ENCODE measurements at places on chromosomes 6 and 20. TPM values are rescaled to one million over a fixed set of nuclear protein-coding genes. Genes with fewer than 3 reads are reported as not detected.

The HCRTR2 gene
- not detected for total RNA-seq

The FRS3 gene
- 6.2 TPM for total RNA-seq

The COL21A1 gene
- total RNA-seq: not detected

The TRIM10 gene
- total RNA-seq: not detected

The RIMS1 gene
- not detected for total RNA-seq

The SCAND1 gene
- total RNA-seq: 60.9 TPM

The LY6G5C gene
- 4.6 TPM for total RNA-seq

The ZBTB12 gene
- 1.4 TPM for total RNA-seq

The LTA gene
- 16.7 TPM for total RNA-seq

The ZC3H12D gene
- 25.5 TPM for total RNA-seq

DNA sequence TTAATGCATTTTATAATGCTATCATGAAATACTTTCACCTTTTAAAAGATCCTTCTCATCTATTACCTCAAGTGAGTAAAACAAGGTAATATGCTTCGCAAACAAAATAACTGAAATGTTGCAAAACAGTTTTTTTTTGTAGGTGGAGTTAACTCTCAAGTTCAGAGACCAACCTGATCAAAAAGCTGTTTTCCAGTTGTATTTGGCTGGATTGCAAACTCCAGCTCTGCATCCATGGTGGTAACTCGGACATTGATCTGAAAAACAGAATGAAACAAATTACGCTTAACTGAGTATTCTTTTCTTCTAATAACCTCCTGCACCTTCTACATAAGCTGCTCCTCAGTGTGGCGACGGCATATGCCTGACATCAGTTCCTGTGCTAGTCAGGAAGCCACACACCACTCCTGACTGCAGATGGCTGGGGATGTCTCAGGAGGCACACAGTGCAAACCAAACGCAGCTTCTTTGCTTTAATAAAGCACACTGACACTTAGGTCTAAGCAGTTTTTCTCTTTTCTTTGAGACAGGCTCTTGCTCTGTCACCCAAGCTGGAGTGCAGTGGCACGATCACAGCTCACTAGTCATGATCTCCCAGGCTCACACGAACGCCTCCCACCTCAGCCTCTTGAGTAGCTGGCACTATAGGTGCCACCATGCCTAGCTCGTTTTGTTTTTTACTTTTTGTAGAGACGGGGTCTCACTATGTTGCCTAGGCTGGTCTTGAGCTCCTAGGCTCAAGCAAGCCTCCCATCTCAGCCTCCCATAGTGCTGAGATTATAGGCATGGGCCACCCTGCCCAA, 29.9 kb downstream of the EZR start:
- DNase-seq: peak; percentile 58

GRCh38 chr20:62918831-62919230, 7.5 kb downstream of the DIDO1 start:
- peak; percentile 58 for DNase-seq

DNA sequence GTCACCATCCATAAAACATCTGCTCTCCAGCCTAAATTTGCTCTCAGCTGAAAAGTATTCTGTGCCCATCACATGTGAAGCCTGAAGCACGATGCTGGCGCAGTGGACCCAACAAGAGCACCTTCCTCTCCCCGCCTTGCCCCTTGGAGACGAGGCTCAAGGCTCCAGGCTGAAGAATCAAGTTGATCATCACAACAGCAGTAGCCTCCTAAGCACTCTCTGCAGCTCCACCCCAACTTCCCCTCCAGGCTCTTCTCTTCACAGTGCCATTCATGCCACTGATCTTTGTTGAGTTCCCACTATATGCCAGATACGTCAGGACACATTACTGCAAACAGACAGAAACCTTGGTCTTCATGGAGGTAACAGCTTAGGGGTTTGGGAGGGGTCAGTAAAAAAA, 41.6 kb upstream of the ZNF217 start:
- DNase-seq: no peak

DNA sequence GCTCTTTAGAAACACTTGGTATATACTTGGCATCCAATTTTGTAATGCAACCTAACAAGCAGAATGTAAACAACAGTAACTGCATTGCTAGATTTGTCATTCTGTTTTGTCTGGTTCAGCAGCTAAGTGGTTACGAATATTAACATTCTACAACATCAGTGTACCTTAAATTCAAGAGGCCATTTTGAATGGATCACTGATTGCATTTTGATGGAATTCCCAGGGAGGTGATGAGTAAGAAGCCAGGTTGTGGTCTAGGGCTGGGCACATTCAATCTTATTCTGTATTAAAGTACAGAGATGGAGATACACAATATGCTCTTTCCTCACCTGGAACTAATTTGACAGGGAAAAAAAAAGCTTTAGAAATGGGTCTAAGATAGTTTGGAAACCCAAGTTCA, 483.5 kb downstream of the PRKN start:
- no peak for DNase-seq

DNA sequence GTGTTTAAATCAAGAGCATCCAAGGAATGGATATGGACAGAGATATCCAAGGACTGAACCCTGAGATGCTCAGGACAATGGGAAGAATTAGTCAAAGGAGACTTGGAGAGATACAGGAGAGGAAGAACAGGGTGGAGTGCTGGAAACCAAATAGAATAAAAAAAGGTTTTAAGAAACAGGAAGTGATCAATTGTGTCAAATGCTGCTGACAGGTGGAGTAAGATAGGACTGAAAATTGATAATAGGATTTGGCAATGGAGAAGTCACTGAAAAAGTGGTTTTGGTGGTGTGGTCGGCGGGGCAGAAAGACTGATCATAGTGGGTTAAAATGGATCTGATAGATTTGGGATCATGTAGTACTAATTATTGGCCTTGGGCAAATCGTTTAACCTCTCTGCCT, 37.9 kb upstream of the PNRC1 start:
- DNase-seq: no peak

GRCh38 chr6:139131736-139132280, 3.1 kb upstream of the HECA start:
- no peak for DNase-seq

GRCh38 chr6:111573892-111574797, 31.5 kb downstream of the TRAF3IP2 start:
- no peak for DNase-seq

GRCh38 chr6:12458558-12458957, 168.4 kb downstream of the EDN1 start:
- DNase-seq: no peak

- DNase-seq: no peak
Measured at GRCh38 chr6:72623808-72624207, 1.9 kb downstream of the KCNQ5 start.

GRCh38 chr6:132139611-132140010, 188.4 kb upstream of the CCN2 start:
- no peak for DNase-seq

GRCh38 chr20:32609111-32609773, 24.1 kb upstream of the NOL4L start:
- no peak for DNase-seq

DNA sequence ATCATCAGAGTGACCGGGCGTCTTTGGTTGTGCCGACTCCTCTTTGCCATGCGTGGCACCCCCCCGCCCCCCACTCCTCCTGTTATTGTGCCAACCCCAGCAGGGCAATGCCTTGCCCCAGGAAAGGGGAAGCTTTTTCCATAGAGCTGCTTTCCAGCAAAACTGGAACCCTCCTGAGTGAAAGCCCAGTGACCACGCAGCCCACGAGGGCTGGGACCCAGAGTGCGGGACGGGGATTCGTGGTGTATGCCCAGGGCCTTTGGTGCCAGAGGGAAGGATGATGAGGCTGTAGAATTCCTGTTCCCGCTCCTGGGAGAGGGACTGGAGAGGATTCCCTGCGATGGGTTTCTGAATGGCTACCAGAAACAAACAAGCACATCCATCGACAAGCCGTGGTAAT, 116.8 kb upstream of the BACH2 start:
- no peak for DNase-seq

GRCh38 chr6:5605937-5606336, 344.6 kb downstream of the FARS2 start:
- DNase-seq: no peak

- DNase-seq: no peak
Measured at GRCh38 chr6:71388856-71389527, 100.4 kb downstream of the OGFRL1 start.

GRCh38 chr6:141347086-141347485, 785.6 kb upstream of the GJE1 start:
- no peak for DNase-seq

GRCh38 chr6:43434001-43434840, 6.9 kb downstream of the ABCC10 start:
- DNase-seq: no peak

- DNase-seq: no peak
Measured at GRCh38 chr6:113172531-113172966, 684.6 kb upstream of the MARCKS start.

- no peak for DNase-seq
Measured at GRCh38 chr6:111057074-111057752, 30.1 kb upstream of the SLC16A10 start.

DNA sequence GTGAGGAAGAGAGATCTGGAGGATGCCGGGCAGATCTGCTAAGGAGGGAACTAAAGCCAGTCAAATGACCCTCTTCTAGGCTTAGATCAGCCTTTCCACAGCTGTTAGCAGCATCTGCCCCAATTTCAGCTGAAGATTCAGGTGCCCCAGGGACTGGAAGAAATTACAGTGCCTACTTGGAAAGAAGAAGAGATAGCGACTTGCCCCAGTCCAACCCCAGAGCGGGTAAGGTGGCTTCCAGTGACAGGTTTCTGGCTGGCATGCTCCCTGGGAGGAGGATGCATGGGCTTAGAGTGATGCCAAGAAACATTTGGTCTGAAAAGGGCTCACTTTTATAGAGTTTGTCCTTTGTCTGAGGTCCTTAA, 620 bp downstream of the TJAP1 start:
- DNase-seq: no peak

- DNase-seq: no peak
Measured at GRCh38 chr20:58998656-58999055, 8.4 kb downstream of the CTSZ start.

DNA sequence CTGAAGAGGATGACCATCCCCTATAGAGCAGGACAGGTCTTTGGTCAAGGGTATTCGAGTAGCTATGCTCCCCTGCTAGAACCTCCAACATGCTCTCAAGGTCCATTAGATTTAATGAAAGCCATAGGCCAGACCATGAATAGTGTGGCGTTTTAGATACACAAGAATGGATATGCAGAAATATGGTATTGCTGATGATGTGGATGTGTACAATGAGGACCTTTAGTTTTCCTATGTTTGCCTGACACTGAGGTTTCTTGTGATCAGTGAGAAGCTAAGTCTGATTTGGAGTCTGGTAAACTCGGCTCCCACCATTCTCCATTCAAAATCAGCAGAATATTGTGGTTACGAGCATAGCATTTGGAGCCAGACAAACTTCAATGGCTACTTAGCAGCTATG, 125.6 kb downstream of the TSHZ2 start:
- DNase-seq: no peak

- no peak for DNase-seq
Measured at GRCh38 chr6:37244430-37245310, 12.9 kb upstream of the TBC1D22B start.

DNA sequence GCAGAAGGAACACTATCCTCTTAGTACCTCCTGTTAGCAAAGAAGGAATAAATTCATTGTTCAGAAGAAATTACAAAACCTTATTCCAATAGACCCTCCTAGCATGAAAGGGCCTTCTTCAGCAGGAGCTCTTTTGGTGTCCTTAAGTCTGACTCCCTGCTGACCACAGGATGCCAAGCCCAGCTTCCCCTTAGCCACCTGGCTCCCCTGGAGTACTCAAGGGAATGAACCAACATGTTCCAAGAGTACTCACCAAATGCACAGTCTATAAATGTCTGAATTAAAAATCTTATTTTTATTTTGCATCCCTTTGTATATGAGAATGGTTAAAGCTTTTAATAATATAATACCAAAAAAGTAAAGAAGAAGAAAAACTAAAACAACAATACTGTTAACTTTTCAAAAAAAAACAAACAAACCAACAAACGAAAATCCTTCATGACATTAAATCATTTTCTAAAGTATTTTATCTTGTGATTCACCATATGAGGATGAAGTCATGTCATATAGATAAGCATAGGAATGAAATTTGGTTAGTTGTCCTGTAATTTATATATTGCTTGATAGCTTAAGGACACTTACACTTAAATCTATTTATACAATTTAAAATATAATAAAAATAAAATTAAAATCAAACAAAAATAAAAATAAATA, 1355.1 kb downstream of the HACE1 start:
- DNase-seq: no peak

GRCh38 chr6:3743541-3743940, 8.0 kb downstream of the PXDC1 start:
- DNase-seq: no peak

DNA sequence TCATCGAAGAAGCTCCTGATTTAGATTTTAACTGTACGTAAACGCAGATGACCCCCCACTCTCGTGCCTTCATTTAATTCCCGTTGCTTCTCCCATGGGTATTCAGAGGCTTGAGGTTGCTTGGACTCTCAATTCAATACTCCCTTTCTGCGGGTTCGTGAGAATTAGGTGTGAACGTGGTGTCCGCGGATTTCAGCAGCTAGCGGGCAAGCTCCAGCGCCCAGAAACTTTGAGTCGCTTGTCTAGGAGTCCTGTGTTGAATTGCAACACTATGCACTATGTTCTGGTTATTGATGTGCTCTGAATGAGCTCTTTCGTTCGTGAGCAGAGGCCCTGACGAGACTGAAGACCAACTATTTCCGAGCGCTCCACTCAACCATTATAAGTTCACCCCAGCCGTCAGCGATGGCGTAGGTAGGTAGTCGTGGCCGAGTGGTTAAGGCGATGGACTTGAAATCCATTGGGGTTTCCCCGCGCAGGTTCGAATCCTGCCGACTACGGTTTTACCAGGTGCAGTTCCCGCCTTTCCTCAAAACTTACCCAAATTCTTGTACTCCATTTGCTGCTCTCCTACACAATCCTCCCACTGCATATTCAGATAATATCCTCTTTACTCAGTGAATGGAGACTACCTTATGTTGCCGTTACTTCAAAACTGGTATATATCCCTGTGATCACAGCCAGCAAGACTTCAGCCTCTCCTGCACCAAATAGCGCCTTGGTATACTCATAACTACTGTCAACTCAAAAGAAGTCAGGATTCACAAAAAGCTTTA, 72.6 kb upstream of the ZNF184 start:
- DNase-seq: peak; percentile 45

DNA sequence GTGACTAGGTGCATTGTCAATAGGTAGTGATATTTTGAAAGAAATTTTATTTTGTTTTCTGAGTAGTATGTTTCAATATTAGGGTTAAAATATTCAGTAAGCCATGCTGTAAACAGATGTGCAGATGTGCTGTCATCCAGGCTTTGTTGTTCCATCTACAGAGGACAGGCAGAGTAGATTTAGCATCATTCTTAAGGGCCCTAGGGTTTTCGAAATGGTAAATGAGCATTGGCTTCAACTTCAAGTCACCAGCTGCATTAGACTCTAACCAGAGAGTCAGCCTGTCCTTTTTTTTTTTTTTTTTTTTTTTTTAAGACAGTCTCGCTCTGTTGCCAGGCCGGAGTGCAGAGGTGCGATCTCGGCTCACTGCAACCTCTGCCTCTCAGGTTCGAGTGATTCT, 27.1 kb upstream of the BACH2 start:
- no peak for DNase-seq

DNA sequence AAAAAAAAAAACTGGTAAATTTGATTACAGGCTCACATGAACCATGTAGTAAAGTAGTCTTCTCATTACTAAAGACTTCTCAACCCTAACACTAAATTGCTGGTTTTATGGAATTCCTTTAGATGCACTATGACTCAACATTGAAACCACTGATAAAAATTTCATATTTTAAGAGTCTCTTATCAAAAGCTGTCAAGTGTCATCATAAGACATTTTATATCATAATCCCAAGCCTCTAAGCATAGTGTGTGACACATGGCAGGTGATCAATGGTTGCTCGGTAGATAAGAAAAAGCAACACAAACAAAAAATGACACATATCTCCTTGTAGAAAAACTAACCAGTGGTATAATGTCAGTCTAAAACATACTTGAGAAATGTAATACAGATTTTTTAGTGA, 258.4 kb downstream of the RNGTT start:
- DNase-seq: no peak

All from activated naive CD8-positive, alpha-beta T cell treated with anti-CD3 and anti-CD28 coated beads, Interleukin-2, amount 10 ng/mL, durations not matched to agents 7 days and 5 days (primary cell).